ENCODE measurements at places on chromosomes 4 and X. TPM values are rescaled to one million over a fixed set of nuclear protein-coding genes. Genes with fewer than 3 reads are reported as not detected.

POU3F4 gene
- not detected for total RNA-seq

ETDA gene
- total RNA-seq, result not detected

HTN3 gene
- total RNA-seq, result not detected

MAP7D2 gene
- 5.4 TPM for total RNA-seq

HTR2C gene
- not detected for total RNA-seq

PNMA6A gene
- total RNA-seq, result 4.5 TPM

TMEM144 gene
- total RNA-seq, result 3.4 TPM

RIBC1 gene
- 0.64 TPM for total RNA-seq

CCSER1 gene
- not detected for total RNA-seq

SYP gene
- 2.8 TPM for total RNA-seq

MAGEC1 gene
- 0.09 TPM for total RNA-seq

GPM6B gene
- total RNA-seq, result 0.14 TPM

LUZP4 gene
- not detected for total RNA-seq

UBE2K gene
- 72.7 TPM for total RNA-seq

PLAC8 gene
- 1.1 TPM for total RNA-seq

FHDC1 gene
- total RNA-seq, result 0.71 TPM

CHRNA9 gene
- 1.6 TPM for total RNA-seq

SULT1B1 gene
- not detected for total RNA-seq

POF1B gene
- total RNA-seq, result 2.5 TPM

FAAH2 gene
- 0.12 TPM for total RNA-seq

BEX5 gene
- not detected for total RNA-seq

BEX2 gene
- 10.2 TPM for total RNA-seq

CLGN gene
- total RNA-seq, result 4.2 TPM

RNF212 gene
- total RNA-seq, result 3.4 TPM

AKAP4 gene
- total RNA-seq, result not detected

GPR173 gene
- not detected for total RNA-seq

PITX2 gene
- 1.5 TPM for total RNA-seq

SLC9B1 gene
- total RNA-seq, result not detected

CASP3 gene
- total RNA-seq, result 20.9 TPM

XG gene
- not detected for total RNA-seq
